ENCODE measurements at places on chromosomes 4 and X. TPM values are rescaled to one million over a fixed set of nuclear protein-coding genes. Genes with fewer than 3 reads are reported as not detected.

Gene PDCL2
- not detected for total RNA-seq

Gene SPACA5
- not detected for total RNA-seq

Gene CPLX1
- 1.2 TPM for total RNA-seq

Gene ODAPH
- not detected for total RNA-seq

Gene ADH1B
- total RNA-seq = not detected

Gene CRLF2
- 1.0 TPM for total RNA-seq

Gene GSX2
- total RNA-seq = not detected

Gene TECRL
- total RNA-seq = not detected

Gene UCHL1
- 959 TPM for total RNA-seq

Gene MAOB
- total RNA-seq = not detected

Gene HSFX4
- not detected for total RNA-seq

Gene C4orf36
- 1.4 TPM for total RNA-seq

Gene NEUROG2
- not detected for total RNA-seq

Gene CD40LG
- total RNA-seq = not detected

Gene RNF113A
- total RNA-seq = 28.7 TPM

Gene GPRIN3
- 3.4 TPM for total RNA-seq

Gene CTSO
- 1.5 TPM for total RNA-seq

Gene SH2D1A
- total RNA-seq = not detected

Gene YY2
- 2.5 TPM for total RNA-seq

Gene CHRNA9
- total RNA-seq = 1.6 TPM

Gene LARP7
- 30.4 TPM for total RNA-seq

Gene KCTD8
- not detected for total RNA-seq

Gene GASK1B
- total RNA-seq = 0.31 TPM

Gene MAGEB10
- total RNA-seq = not detected

Gene ODAM
- total RNA-seq = not detected

Gene CCDC110
- 0.06 TPM for total RNA-seq

Gene CSAG2
- not detected for total RNA-seq

Gene ITM2A
- total RNA-seq = not detected

Gene PNCK
- not detected for total RNA-seq

Gene CT45A3
- not detected for total RNA-seq

Gene BMP3
- not detected for total RNA-seq

Gene LRIT3
- total RNA-seq = not detected

Gene HAND2
- total RNA-seq = 0.31 TPM

Gene GABRE
- total RNA-seq = 27.2 TPM
